Transverse colon (tissue), 4 donors: ENCODE measurements at places on chromosomes 12 and 14.

GRCh38 chr12:47636908-47637780 lies 68.7 kb downstream of the RPAP3 start:
- DNase-seq = peak; percentile 25

GRCh38 chr12:131923260-131923659 lies 5.8 kb upstream of the PUS1 start:
- peak; percentile 58 for DNase-seq

GRCh38 chr12:66111605-66112004 lies 18.9 kb downstream of the LLPH start:
- DNase-seq = no peak

DNA sequence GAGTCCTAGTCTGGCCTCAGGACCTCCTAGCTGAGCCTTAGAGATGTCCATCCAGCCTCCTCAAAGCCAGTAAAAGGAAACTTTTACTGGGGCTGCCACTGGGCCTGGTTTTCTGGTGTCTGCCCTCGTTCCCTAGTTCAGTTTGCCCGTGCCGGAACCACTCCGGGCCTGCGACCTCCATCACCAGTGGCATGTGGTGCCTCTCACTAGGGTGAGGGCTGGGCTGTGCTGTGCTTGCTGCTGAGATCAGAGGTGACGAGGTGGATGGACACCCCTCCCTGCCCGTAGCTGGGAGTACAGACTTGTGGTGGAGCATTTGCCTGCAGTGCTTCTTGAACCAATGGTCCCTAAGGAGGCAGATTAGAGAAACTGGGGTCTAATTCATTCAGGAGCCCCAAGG lies 75.7 kb downstream of the B4GALNT3 start:
- no peak for DNase-seq

DNA sequence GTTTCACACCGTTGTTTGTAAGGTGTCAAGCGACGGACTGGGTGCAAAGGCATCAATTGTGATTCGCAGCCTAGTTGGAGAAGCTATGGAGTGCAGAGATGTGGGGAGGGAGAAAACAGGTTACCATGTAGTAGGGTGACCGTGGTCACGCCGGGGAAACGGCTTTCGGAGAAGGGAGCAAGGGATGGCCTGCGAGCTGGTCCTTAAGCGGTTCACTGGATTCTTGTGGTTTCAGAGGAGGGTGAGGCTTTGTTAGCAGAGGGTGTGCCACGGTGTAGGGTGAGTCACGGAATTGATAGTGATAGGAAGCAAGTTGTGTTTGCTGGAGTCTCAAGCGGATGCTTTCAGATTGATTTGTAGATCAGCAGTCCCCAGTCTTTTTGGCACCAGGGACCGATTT lies 2.3 kb downstream of the PIWIL1 start:
- peak; percentile 47 for DNase-seq

- DNase-seq = no peak
Measured at GRCh38 chr12:94258593-94258992, 110.2 kb downstream of the PLXNC1 start.

DNA sequence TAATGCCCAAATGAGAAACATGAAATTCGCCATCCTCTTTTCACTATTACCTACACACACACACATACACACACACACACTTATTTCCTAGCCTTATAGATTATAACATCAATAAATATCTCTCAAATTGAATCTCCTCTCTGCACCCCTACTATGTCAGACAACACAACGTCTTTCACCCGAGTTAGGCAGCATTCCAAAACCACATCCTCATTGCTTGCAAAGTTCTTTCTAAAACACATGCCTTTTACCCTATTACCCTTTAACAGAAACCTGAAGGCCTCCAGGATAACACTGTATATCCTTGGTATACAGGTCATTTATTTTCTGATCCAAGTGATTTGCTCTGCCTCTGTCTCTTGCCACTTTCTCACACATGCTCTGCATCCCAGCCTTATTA lies 56.3 kb downstream of the KCNH5 start:
- no peak for DNase-seq

- DNase-seq = no peak
Measured at GRCh38 chr12:211142-211465, 2.9 kb downstream of the SLC6A12 start.

DNA sequence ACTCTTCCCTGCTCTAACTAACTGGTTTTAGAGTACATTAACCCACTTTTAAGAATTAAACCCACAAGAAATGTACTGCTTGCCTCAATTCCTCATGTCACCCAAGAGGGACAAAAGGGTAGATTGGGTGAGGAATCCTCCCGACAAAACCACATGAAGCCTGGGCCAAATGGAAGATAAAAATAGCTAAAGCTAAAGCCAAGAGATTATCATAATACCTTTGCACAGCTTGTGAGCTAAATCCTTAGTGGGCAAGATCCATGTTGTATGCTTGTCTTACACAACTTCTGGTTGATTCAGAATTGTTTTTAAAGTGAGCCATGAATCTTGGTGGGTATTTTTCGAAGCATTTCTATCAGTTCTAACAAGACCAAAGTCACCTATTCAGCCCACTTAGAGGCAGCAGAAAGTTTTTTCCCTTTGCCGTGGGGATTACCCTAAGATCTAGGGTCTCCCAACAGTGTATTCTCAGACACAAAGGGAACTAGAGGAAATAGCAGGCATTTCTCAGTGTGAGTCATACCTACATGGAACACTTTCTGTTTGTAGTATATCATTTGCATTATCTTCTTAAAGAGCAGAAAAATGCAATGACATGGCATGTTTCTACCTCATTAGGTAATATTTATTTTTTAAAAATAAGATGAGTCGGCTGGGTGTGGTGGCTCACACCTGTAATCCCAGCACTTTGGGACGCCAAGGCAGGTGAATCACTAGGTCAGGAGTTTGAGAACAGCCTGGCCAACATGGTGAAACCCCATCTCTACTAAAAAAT lies 616.6 kb downstream of the KCNH5 start:
- DNase-seq = no peak

- DNase-seq = peak; percentile 43
Measured at GRCh38 chr12:122079033-122079531, 526 bp downstream of the MLXIP start.

- no peak for DNase-seq
Measured at GRCh38 chr12:95282266-95282665, 64.7 kb downstream of the VEZT start.
